ENCODE measurements at places on chromosomes 1 and 21.
A peak's percentile ranks its signal among the peaks of the same experiment; 100 is the strongest.

GRCh38 chr1:172003766-172004530 lies 162.7 kb downstream of the DNM3 start:
- DNase-seq = peak; percentile 39

- no peak for DNase-seq
Measured at GRCh38 chr1:72942008-72942407, 659.7 kb upstream of the NEGR1 start.

- peak; percentile 89 for DNase-seq
Measured at GRCh38 chr1:8712413-8713231, 104.8 kb downstream of the RERE start.

- DNase-seq = peak; percentile 94
Measured at GRCh38 chr1:9280015-9280860, 12.5 kb upstream of the SPSB1 start.

DNA sequence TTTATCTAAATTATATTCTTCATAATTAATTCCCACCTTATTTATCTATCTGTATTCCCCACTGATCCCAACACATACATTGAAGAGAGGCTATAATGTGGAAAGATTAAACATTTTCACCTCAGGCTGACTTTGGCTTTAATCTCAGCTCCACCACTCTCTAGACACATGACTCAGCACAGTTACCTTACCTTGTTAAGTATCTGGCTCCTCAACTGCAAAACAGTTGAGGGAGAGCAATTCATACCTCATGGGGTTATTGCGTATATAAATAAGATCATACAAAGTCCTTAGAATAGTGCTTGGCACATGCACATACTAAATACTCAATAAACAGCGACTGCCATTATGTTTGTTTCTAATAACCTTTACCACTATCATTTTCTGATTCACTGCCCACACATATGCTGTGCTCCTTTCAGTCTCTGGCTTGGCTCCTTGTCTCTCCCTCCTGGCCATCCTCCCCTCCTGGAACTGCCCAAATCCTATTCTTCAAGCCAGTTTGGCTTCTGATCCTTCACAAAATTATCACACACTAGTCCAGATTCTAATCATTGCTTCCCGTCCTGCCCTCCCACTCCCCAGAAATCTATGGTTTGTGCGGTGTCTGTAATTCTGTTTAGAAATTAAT lies 50.1 kb downstream of the BCL9 start:
- no peak for DNase-seq

GRCh38 chr1:220787069-220787619 lies 431 bp downstream of the MTARC1 start:
- no peak for DNase-seq

GRCh38 chr1:247539215-247539614 lies 3.0 kb upstream of the OR2C3 start:
- no peak for DNase-seq

DNA sequence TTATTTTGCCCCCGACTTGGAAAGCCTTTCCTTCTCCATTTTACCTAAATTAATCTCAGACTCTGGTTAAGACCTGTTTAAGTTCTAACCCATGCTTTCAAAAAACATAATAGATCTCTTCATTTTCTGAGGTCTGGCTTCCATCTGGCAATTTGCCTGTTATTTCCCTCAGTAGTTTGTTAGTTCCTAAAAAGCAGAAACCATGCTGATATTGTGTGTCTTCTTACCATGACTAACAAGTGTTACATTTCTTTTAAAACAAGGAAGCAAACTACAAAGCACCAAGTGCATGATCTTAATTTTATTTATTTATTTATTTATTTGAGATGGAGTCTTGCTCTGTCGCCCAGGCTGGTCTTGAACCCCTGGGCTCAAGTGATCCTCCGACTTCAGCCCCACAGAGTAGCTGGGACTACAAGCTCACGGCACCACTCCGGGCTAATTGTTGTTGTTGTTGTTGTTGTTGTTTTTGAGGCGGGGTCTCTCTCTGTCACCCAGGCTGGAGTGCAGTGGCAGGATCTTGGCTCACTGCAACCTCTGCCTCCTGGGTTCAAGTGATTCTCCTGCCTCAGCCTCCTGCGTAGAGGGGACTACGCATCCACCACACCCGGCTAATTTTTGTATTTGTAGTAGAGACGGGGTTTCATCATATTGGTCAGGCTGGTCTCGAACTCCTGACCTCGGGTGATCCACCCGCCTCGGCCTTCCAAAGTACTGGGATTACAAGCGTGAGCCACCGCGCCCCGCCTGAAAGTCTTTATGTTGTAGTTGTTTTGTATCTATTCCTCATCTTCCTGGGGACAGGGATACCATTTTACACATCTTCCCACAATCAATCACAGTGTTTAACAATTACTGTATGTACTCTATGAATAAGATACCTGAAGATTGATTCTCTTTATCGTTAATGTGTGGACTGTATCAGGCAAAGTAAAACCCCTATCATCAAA lies 1.3 kb upstream of the PATJ start:
- no peak for DNase-seq

DNA sequence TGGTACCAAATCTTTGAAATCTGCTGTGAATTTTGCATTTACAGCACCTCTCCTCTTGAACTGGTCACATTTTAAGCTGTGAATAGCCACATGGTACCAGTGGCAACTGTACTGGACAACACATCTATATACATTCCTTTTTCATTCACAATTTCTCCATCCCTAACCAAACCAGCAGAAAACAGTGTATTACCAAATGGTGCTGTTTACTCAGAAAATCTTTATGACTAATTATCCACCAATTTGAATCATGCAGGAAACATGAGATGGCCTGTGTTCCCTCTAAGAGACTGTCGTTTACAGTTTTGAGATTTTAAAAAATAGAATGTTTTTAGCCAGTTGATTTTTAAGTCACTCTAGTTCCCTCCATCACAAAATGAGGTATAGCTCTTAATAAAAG lies 17.6 kb upstream of the CCT8 start:
- DNase-seq = peak; percentile 90

- no peak for DNase-seq
Measured at GRCh38 chr1:68136187-68136586, 85.8 kb upstream of the DIRAS3 start.

DNA sequence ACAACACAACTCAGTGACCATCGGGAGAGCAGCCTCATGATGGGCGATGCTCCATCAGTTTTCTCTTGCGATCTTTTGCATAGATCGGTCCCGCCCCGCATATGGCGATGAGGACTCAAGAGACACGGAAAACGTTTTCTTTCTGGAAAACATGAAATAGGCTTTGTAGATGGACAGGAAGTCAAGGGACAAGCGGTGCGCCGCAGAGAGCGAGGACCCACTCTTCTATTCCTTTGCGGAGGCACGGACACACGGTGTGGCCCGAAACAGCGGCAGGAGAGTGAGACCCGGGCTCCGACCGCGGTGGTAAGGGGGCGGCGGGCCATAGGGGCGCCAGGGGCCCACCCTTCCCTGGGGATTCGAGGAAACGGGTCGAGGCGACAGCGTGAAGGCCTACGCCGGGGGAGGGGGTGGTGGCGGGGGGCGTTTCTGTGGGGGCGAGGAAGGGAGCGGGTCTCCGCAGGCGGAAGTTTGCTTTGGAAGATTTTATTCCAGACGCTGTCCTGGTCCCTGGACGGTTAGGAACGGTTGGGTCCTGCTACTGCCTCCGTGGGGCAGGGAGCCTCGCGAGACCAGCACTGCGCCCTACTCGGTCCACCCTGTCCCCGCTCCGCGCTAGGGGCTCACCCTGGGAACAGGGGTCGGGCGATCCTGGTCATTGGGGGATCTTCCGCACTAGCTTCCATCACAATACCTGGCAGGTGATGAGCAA lies 796 bp upstream of the TDRKH start:
- DNase-seq = peak; percentile 24

- no peak for DNase-seq
Measured at GRCh38 chr1:67436511-67437055, 6.4 kb upstream of the SERBP1 start.

GRCh38 chr1:107184888-107185287 lies 44.0 kb downstream of the NTNG1 start:
- no peak for DNase-seq

- DNase-seq = peak; percentile 46
Measured at GRCh38 chr1:226603022-226603857, 54.7 kb downstream of the STUM start.

GRCh38 chr1:33169290-33170055 lies 12.4 kb downstream of the TRIM62 start:
- DNase-seq = peak; percentile 50

- DNase-seq = no peak
Measured at GRCh38 chr1:53125623-53126360, 16.6 kb downstream of the SLC1A7 start.

- DNase-seq = no peak
Measured at GRCh38 chr1:200934676-200935245, 40.1 kb downstream of the INAVA start.

DNA sequence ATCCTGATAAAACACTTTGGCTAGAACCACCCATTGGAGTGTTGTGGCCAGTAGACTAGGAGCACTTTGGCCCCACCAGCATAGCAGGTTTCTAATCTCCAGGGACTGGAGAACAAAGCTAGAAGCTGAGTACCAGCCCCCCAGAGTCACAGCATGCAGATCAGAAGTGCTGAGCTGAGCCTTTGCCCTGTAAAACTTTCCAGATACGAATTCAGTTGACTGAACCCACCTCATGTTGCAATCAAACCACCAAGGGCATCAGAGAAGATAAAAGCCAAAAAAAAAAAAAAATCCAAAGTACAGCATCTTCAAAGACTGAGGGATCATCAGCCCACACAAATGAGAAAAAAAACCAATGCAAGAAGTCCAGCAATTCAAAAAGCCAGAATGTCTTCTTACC lies 8.7 kb upstream of the CD53 start:
- DNase-seq = no peak

GRCh38 chr1:44010935-44011471 lies 19.6 kb downstream of the CCDC24 start:
- DNase-seq = no peak

- no peak for DNase-seq
Measured at GRCh38 chr1:86416343-86416742, 7.6 kb upstream of the CLCA2 start.

DNA sequence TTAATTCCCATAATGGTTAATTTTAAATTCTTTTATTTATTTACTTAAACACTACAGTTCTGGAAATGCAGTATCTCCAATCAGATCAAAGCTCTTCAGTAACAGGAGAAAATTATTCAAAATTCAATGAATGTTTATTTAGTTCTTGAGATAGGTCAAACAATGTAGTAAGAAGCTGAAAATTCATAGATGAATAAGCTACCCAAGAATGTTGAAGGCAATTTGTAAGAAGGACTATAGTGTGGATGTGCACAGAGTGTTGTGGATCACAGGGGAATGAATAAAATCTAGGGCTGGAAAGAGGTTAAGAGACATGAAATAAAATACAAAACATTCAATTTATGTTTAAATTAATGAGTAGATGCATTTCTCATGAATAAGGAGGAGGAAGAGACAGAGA lies 72.0 kb downstream of the OLFM3 start:
- DNase-seq = no peak

GRCh38 chr1:44401256-44402228 lies 3.5 kb upstream of the RNF220 start:
- no peak for DNase-seq

DNA sequence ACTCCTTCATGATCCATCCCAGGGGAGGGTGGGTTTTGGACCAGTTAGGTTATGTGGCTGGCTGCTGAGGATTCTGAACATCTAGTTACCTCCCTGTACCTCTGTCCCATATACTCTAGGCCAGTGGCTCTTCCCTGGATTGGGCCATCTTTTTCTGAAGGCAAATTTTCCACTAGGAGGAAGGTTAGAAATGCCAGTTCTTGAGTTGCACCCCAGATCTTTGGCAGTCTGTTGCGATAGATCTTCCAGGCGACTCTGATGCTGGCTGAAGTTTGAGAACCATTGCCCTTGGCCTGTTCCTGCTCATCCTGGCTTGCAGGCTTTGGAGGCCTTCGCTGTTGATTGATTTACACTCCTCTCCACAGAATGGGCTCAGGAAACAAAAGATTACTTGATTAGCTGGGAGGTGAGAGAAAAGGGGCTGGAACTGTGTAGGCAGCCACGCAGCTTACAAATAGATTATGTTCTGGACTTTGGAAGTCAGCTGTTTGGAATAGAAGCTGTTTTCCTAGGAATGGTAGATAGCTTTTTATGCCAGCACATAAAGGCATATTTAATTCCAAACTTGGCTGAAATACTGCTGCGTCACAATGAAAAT lies 110.1 kb downstream of the MRPS6 start:
- DNase-seq = no peak

GRCh38 chr1:16063226-16063829 lies 10.1 kb downstream of the FAM131C start:
- no peak for DNase-seq

- DNase-seq = no peak
Measured at GRCh38 chr1:94070865-94071264, 50.1 kb downstream of the ABCA4 start.

DNA sequence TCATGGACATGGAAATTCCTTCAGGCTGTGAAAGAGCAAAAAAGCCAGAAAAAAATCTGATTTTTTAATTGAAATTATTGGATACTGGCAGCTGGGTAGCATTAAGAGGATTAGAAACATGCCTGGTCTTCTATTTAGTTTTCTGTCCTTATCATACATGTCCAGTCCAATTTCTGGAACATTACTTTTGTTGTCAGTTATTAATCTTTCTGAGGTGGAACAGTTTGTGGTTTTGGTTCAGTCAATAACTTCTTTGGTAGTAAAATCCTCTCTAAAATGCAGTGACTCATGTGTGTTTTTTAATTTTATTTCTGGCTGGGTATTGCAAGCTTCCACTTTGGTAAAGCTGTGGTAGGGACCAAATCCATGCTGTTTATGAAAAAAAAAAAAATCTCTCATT lies 687.0 kb upstream of the ADGRL2 start:
- peak; percentile 47 for DNase-seq

DNA sequence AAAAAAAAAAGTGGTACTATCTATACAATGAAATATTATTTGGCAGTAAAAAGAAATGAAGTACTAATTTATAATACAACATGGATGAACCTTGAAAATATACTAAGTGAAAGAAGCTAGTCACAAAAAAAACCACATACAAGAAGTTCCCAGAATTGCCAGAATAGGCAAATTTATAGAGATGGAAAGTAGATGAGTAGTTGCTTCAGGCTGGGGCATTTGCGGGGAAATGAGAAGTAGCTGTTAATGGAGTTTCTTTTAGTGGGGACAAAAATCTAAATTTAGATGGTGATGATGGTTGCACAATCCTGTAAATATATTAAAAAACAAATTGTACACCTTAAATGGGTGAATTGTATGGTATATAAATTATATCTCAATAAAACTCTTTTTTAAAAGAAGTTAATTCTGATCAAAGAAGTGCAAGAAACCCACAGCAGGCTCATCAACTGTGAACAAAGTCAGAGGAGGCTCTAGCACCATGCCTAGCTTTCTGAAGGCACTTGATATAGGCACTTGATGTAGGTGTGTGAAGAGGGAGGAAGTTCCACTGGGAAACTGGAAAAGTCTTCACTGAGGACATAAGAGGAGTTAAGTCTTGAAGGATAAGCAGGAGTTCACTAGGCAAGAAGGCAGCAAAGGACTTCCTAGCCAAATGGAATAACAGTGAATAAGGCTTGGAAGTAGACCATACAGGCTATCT lies 52.5 kb downstream of the DMAP1 start:
- no peak for DNase-seq

DNA sequence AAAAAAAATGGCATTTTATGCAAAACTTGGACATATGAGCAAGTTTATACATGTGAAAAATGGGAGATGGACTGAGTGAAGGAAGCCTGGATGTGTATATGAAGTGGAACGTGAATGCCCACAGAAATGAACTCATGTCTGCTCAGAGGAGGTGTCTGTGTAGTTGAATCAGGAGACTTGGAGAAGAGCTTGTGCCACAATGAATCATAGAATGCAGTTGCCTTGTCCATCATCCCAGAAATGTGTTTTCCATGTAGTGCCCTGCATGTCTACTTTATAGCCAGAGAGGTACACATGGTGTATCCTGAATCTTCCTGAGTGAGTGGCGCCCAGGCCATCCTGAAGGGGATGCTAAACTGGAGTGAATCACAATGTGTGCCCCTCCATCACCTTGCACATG lies 2.6 kb upstream of the ILDR2 start:
- DNase-seq = no peak
